ENCODE measurements at places on chromosomes 4 and X.

- DNase-seq: no peak
These were observed 2.2 kb downstream of the NHS start for GRCh38 chrX:17377091-17377717.

DNA sequence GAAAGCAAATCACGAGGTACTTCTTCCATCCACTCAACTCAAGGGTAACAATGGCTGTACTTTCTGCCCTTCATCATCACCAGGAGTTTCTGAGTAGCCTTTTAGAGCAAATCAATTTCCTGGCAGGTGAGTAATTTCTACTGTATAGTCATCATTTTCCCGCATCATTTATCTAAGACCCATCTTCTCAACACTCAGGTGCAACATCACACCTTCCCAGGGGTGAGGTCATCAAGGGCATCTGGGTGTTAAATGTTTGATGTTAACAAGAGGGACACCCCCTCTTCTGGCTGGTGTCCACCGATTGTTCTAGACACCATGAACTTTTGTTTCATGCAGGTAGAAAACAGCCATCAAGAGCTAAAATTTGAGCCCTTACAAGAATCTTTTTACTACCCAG, 313.4 kb upstream of the MAGEB2 start:
- DNase-seq: no peak

DNA sequence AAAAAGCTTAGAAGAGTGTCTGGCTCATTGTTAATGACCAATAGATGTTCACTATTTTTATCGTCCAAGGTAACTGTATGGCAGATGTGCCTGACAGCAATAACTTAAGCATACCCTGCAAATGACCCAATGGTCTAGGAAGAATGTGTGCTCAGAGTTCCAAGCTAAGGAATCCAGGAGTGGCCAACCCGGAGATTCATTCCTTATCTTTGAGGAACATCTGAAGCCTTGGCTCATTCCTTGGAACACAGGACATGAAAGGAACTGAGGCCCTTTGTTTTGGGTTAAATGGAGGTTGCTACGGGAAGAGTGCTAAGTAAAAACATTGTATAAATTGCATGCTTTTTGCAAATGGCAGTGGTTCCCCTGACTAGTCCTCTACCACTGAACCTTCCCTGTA, 38.9 kb upstream of the EFNB1 start:
- DNase-seq: no peak

DNA sequence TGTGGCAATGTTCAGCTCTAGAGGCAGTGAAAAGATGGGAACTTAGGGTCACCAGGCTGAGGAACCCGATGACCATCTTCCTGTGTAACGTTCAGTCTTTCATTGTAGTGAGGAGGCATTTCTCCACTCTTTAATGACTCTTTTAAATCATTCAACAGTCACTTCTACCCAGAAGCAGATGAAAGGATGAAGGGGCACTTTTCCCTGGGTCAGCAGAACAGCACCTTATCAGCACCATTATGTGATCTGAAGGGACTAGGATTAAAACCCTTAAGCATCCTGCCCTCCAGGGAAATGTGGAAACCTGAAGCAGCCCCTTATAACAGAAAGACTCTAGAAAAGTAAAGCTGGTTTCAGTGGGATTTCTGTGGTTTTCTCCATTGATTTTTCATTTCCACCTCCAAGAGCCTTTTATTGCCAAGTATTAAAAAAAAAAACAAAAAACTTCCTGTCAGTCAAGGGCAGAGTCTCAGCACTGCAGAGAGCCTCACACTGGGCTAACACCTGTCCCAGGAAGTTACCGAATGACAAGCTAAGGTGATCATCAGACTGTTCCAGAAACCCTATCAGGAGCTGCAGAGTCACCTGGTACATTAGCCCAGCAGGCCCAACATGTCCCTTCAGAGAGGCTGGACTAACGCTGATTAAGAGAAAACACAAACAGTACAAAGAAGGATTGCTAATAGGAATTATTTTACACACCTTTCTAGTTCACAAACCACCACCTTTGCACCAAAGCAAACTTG, 185.9 kb downstream of the SHROOM3 start:
- DNase-seq: no peak

DNA sequence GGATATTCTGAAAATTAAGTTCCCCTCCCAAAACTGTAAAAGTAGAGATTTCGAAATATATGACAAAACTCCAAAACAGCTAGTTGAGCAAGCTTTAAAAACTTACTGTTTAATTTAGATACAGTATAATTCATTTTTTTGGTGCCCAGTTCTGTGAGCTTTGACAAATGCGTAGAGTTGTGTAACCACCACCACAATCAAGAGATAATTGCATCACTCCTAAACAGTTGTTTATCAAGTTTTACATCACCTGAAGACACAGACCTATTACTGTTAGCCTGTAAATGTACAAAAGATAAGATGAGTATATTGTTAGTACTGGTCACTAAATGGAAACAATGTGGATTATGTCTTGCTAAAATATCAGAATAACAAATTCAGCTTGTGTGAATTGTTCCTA, 62.3 kb downstream of the ALG13 start:
- no peak for DNase-seq

- no peak for DNase-seq
These were observed 80.8 kb upstream of the IQCM start for GRCh38 chr4:149896432-149896831.

DNA sequence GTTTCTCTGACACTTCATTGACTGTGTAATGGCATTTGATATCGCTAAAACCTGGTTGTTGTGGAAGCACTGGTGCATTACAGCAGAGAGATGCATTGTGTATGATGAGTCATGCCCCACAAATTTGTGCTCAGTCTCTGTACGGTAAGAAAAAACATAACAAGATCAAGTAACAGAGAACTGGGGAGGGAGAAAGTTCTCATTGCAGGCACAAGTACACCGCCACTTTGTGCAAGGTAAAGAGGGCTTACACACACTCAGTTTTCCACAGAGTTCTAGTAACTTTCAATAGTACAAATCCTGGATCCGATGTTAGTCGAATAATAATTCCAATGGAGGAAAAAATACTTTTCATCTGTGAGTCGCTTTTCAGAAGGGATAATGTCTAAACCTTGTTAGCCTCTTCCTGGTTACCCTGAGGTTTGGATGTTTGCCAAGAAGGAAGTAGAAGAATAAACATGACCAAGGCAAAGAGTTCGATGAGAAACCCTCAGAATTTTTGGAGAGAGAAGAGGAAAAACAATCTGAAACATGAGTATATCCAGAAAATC, 512.5 kb upstream of the SLIT2 start:
- DNase-seq: no peak

- no peak for DNase-seq
These were observed 106.3 kb downstream of the C4orf51 start for GRCh38 chr4:145786261-145786660.
